ENCODE measurements at places on chromosomes 13 and 19.

GRCh38 chr13:104170980-104171555 lies 1104.9 kb upstream of the SLC10A2 start:
- DNase-seq = no peak

DNA sequence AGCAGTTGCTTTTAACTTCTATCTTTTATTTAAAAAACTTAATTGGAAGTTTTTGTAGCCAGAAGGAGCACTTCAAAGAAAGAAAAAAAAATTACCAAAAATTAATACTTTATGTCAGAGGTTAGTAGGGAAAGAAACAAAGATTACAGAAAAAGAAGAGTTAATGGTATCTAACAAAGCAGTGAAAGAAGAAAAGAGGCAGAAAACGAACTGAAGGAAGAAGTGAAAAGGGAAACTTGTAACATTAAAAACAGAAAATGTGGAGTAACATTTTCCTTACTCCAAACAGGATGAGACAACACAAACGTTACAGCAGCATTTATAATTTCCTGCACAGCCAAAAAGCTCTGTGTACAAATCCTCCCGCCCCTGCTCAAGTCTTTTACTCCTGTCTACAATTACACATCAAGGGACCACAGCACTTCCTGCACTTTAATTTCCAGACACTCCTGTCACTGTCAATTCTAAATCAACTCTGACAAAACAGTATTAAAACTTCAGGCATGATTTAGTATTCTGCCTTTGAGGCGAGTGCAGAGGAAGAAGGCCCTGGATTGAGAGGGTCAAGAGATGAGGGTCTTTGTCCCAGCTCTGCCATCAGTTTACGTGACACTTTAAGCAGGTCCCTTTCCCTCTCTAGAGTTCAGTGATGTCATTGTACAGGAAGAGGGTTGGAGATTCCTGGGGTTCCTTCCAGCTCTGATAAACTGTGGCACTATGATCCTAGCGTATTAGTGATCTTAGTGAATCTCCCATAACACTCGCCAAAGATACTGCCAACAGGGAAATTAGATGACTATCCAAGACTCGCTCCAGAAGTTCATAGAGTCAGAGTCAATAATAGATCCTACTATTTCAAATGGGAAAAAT lies 53.2 kb upstream of the LSM14A start:
- DNase-seq = no peak

DNA sequence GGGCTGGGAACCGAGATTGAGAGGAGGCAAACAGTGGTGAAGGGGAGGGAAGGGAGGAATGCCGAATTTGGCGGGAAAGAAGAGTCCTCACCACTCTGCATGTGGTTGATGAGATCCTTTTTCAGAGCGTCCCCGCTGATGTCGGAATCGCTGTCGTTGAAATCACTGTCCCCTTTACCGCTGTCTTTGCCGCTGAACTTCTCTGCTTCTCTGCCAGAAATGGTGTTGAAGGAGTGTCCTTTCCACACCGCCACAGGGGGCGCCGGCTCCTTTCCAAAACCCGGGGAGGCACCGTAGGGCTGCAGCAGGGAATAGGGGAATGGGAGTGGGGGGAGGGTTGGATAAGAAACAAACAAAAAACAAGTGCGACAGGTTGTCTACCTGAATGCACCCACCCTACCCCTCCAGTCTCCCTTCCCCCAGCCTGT lies 3.1 kb downstream of the PCDH8 start:
- peak; percentile 20 for DNase-seq

DNA sequence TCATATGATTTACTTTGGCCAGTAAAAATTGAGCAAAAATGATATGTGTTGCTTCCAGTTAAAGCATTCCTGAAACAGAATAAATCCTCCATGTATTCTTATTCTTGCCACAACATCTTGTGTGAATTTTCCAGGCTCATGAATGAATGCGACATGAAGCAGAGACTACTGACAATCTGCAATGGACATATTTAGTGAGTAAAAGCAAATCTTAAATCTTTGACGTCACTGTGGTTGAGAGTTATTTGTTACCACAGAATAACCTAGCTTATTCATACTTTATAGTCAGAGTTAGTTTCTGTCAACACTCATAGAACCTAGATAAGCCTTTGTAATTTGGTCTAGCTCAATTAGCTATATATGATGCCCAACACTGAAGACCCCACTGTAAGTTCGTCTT lies 1443.1 kb downstream of the PCDH9 start:
- DNase-seq = no peak

GRCh38 chr19:48123907-48124651 lies 13.5 kb upstream of the PLA2G4C start:
- DNase-seq = peak; percentile 45

- no peak for DNase-seq
Observed at GRCh38 chr13:65347420-65348030, 1882.6 kb downstream of the PCDH9 start.

DNA sequence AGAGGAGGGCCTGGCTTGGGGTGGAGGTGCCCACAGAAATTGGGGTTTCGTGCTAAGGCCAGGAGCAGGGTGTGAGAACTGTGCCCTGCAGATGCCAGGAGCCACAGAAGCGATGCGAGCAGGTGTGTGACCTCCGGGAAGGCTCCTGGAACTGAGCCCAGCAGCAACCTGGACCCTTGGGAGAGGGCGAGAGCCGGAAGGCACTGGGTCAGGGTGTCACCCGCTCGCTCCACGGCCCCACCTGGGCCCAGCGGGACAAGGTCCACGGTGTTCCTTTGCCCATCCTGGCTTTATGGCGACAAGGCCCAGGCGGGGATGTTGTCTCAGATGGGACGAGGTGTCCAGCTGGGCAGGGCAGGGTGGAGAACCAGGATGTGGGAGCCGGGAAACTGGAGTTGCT lies 4.2 kb downstream of the MISP start:
- no peak for DNase-seq

- DNase-seq = peak; percentile 100
Observed at GRCh38 chr19:7522072-7522922, at the start of gene MCOLN1. TSS of gene MCOLN1 (plus strand) at chr19:7522624. CDS start at chr19:7522751, 127 bp downstream.

GRCh38 chr19:34482380-34483250 lies 1.1 kb downstream of the WTIP start:
- DNase-seq = no peak

- DNase-seq = no peak
Observed at GRCh38 chr13:30982506-30982905, 50.0 kb downstream of the TEX26 start.

DNA sequence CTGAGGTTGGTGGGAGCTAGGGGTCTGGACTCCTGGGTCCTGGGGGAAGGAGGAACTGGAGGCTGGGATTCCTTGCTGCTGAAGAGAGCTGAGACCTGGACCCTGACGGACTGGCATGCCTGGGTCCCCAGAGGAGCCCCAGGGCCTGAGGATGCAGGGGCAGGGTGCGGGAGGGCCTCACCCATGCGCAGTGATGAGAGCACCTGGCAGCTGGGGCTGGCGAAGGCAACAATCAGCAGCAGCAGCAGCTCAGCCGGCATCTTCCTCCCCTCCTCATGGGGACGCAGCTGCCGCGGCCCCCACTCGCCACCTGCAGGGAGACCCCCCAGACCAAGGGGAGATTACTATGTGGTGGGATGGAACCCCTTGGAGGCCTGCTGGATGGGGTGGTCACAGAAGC lies 4.5 kb downstream of the GRIK5 start:
- no peak for DNase-seq

GRCh38 chr13:53301449-53301848 lies 272.8 kb downstream of the OLFM4 start:
- DNase-seq = no peak

DNA sequence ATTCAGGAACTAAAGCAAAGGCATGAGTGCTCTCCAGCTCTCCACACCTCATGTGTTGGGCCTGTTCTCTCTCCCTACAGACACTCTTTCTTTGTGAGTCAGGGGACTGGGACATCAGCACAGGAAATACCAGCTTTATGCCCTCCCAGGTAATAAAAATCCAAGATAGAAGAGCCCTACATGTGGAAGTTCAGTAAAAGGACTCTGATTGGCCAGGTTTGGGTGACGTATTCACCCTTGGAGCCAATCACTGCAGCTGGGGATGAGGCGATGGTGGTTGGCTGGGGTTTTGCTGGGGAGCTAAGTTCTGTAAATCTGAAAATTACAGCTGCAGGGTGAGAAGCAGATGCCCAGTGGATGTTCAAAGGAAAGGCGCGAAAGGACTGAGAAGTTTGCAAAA lies 32.5 kb downstream of the CCDC70 start:
- no peak for DNase-seq

DNA sequence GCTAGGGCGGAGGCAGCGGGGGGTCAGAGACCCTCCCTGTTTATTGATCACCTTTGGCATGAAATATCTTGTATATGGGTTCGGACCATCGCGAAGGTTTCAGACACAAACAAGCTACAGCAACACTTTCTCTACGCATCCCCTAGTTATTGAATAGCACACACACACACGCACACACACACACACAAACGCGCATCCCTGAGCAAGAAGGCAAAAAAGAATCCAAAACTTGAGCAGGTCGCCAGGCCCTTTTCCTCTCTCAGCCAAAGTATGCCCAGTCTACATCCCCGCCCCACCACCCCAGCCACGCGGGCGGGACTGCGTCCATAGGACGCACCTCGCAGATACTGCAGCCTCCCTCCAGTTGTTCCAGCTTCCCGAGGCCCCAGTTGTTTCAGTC lies 16.0 kb downstream of the POU4F1 start:
- no peak for DNase-seq

- no peak for DNase-seq
Observed at GRCh38 chr13:111909501-111909900, 157.4 kb upstream of the SOX1 start.

- DNase-seq = no peak
Observed at GRCh38 chr13:39682310-39682709, 26.8 kb downstream of the COG6 start.

- DNase-seq = no peak
Observed at GRCh38 chr13:110334841-110335490, 27.9 kb downstream of the COL4A2 start.

GRCh38 chr13:36766295-36766694 lies 52.7 kb upstream of the RFXAP start:
- no peak for DNase-seq

DNA sequence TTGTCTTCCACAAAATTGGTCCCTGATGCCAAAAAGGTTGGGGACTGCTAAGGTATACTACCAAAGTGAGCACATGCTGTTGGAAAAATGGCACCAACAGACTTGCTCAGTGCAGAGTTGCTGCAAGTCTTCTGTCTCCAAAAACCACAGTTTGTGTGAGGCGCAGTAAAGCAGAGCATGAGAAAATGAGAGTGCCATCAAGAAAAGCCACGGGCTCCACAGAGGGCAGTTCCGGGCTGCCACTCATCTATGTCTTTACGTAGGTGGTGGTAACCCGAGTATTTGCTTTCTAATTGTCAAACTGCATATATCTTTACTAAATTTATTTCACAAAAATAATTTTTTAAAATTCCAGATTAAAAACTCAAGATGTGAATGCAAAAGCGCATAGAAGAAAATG lies 123.8 kb downstream of the RNF17 start:
- DNase-seq = no peak

DNA sequence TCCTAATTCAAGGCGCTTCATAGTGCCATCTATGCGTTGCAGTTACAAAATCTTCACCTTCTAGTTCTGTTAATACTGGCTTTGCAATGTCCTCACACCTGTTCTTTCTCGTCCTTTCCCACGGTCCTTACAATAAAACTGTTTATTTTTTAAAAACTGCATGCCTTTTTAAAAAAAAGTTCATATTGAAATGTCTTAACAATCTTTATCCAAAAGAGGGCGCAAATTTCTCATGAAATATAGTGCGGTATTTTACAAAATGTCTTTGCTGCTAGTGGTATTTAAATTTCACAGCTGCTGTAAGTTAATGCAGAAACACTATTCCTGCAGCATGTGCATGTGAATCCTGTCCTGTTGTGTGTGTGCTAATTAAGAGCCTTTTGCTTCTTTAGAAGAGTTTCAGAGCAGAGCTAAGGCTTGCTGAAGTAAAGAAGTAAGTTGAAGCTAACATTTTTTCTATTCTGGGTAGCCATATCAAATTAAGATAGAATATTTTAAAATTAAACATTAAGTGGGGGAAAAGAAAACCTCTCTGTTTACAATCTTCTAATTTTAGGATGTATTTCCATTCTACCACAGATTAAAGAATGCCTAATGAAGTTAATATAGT lies 15.8 kb upstream of the CLDN10 start:
- DNase-seq = no peak

- no peak for DNase-seq
Observed at GRCh38 chr13:23447927-23448326, 14.4 kb upstream of the SACS start.

GRCh38 chr19:3360421-3361383 lies 5.7 kb upstream of the NFIC start:
- peak; percentile 85 for DNase-seq

GRCh38 chr19:2317756-2318155 lies 9.8 kb upstream of the LINGO3 start:
- DNase-seq = no peak
